ENCODE measurements at places on chromosomes 4 and X. TPM values are rescaled to one million over a fixed set of nuclear protein-coding genes. Genes with fewer than 3 reads are reported as not detected.

DNA sequence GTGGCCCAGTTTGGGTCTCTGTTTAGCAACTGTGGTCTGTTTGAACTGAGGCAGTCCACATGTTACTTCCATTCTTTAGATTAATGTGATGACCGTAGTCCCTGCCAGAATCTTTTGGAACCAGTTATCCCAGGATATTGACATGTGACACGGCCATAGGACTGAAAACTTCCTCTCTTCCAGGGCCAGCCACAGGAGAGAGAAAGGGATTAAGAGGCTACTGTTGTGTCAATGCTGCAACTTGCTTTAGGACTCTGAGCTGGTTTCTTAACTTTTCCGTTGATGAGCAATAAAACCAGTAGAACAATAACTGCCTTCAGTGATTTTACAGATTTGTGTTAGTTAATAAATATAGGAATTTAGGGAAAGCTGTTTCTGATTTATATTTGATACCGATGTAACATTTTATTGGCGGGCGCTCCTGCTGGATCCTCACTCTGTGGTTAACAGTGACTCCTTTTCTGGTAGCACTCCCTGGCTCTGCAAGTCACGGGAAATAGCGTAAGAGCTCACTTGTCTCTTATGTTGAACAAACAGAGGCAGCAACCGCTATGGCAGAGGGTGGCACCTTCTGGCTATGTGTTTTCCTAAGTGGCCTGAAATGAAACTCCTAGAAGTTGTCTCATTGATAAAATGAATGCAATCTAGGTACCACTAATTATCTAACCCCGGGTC, 2.5 kb downstream of the TENM3 start:
- DNase-seq: no peak

FMR1NB gene
- polyA plus RNA-seq: not detected

AMOT gene
- polyA plus RNA-seq: 9.6 TPM

- DNase-seq: no peak
Measured at GRCh38 chr4:7967063-7967440, 27.4 kb upstream of the AFAP1 start.

GRCh38 chr4:25486171-25486570, 109.1 kb downstream of the ANAPC4 start:
- DNase-seq: no peak

DNA sequence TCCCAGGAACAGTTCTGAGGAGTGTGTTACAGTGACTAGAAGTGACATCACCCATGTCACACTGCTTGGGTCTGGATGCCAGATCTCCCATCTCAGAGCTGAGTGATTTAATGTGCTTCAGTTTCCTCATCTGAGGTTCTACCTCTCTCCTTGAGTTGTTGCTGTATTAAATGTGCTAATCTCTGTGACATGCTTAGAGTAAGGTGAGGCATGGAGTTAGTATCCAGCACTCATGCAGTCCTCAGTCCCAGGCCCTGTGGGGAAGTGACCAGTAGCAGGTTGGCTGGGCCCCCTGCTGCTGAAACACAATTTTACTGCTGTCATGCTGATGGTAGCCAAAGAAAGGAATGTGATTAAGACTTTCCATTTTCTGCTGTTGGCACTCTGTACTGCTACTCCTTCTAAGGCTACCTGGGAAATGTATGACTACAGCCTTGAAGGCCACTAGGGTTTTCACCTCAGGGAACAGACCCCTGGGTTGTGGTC, 639.6 kb downstream of the MID1IP1 start:
- DNase-seq: no peak

- DNase-seq: no peak
Measured at GRCh38 chrX:8969378-8969777, 64.5 kb downstream of the FAM9B start.

ARX gene
- polyA plus RNA-seq: not detected

SSX4B gene
- not detected for polyA plus RNA-seq

SLC4A4 gene
- 14.7 TPM for polyA plus RNA-seq

- DNase-seq: peak; percentile 16
Measured at GRCh38 chr4:17762726-17763125, 18.7 kb downstream of the FAM184B start.

DNA sequence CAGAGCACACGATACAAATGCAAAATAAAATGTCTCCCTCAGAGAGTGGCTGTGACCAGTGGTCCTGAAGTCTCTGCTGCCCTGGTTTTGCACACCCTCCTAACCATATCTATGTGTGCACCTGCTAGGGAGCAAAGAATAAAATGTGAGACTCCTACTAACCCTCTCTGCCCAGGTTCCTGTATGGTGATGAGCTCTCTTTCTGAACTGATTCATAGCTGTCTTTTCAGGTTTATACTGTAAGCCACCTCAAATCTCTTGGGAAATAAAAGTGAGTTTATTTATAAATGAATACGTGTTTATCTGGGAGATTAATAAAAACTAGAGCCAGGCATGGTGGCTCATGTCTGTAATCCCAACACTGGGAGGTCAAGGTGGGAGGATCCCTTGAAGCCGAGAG, 126.0 kb upstream of the RBPJ start:
- DNase-seq: no peak

DNA sequence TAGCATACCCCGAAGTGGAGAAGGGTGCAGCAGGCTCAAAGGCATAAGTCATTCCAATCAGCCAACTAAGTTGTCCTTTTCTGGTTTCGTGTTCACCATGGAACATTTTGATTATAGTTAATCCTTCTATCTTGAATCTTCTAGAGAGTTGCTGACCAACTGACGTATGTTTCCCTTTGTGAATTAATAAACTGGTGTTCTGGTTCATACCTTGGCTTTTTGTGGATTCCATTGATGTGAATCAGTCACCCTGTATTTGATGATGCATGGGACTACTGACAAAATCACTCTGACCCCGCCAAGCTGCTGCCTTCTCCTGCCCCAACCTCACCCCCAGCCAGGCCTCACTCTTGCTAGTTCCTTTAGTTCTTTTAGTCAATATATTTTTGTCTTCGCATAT, 32.7 kb downstream of the F9 start:
- no peak for DNase-seq

- no peak for DNase-seq
Measured at GRCh38 chr4:25104591-25104990, 55.7 kb downstream of the SEPSECS start.

DNA sequence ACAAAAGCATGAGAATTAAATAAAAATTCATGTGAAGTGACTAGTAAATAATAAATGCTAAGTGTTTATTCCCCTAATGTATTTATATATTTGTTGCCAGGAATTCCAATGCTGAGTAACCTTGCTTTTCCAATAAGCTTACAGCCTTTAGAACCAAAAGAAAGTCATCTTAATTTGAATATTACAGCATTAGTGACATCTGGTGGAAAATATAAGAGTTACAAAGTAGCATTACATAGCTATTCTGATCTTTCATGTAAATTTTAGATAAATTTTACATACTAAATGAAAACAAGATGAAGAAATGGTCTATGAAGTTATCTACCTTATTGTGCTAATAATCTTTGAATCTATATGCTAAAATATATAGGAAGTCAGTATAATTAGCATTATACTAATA, 10.4 kb downstream of the MAD2L1 start:
- no peak for DNase-seq

IQCM gene
- polyA plus RNA-seq: 0.05 TPM

- no peak for DNase-seq
Measured at GRCh38 chrX:39157796-39158195, 356.5 kb downstream of the MID1IP1 start.

DCAF8L2 gene
- polyA plus RNA-seq: not detected

DNA sequence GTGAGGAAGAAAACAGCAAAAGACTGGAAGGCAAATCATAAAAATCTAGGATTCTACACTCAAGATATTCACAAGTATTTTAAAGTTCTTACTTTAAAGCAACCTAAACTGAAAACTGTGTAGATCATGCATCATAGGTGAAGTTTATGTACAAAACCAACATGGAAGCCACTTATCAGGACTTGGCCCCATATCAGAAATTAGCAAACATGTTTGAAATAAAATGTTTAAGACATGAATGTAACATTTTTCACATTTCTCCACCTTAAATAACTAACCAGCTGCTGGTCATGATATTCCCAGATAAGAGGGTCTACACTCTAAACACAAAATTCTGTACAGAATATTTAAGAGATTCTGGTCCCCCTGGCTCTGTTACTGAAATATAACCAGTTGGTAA, 38.5 kb downstream of the APBB2 start:
- no peak for DNase-seq

DNA sequence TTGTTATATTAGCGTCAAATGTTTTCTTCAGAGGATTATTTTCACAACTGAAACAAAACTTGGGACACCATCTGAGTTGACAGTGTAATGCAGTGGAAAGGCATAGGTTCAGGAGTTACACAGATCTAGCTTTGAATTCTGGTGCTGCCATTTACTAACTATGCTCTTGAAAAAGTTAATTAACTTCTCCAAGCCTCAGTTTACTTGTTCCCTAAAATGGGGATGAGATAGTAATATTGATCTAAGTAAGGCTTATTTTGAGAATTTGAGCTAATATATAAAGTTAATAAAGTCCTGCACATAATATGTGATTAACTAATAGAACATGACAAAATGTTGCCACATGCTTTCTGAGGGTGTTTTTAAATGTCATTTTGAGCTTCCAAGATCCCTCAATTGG, 112.6 kb downstream of the FRAS1 start:
- DNase-seq: no peak

PCDH10 gene
- polyA plus RNA-seq: 0.36 TPM

HTN3 gene
- not detected for polyA plus RNA-seq

DNA sequence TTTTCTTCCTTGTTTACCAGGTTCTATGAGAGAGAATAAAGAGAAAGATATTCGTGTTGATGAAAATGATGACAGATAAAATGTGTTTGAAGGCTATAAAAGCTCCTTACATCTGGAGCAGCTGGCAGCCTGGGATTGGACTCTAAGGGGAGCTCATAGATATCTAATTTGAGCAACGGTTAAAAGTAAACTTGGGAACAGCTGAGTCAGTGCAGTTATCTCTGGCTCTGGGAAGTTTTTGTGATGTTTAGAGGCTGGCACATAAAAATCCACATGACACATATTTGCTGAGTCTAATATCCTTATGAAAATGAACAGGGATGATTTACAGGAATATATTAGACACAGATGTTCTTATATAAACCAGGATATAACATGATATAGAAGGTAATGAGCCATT, 331.8 kb upstream of the TENM3 start:
- DNase-seq: peak; percentile 23

GRCh38 chrX:150495496-150495895, 72.9 kb upstream of the MTM1 start:
- no peak for DNase-seq

- DNase-seq: no peak
Measured at GRCh38 chrX:39022106-39022505, 220.8 kb downstream of the MID1IP1 start.

- no peak for DNase-seq
Measured at GRCh38 chr4:24764345-24764744, 31.0 kb upstream of the SOD3 start.

IL13RA1 gene
- 71.5 TPM for polyA plus RNA-seq

- no peak for DNase-seq
Measured at GRCh38 chr4:2068566-2068965, 9.4 kb downstream of the NAT8L start.

DNA sequence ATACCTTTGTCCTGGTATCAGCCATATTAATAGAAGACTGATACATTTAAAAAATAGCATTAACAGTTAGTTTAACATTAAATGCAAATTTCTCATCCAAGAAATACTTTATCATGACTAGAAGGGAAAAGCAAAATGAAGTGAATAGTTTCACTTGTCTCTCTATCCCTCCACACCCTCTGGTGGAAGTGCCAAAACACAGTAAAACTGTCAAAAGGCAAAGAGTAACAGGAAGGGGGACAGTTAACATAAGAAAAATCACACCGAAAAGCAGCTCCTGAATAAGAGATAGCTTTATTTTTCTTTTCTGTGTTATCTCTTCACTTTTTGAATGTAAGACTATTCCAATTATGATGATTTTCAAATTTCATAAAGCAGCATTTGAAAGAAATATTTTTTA, 187.2 kb downstream of the FBXW7 start:
- no peak for DNase-seq

TRMT44 gene
- 7.0 TPM for polyA plus RNA-seq

- no peak for DNase-seq
Measured at GRCh38 chr4:175934506-175934905, 122.4 kb upstream of the GPM6A start.

- no peak for DNase-seq
Measured at GRCh38 chr4:25896776-25897539, 17.1 kb upstream of the SMIM20 start.

- no peak for DNase-seq
Measured at GRCh38 chrX:14073071-14073470, 43.4 kb upstream of the GEMIN8 start.

Data from AG04450 (cell line).